Heart left ventricle (tissue), 16 donors: ENCODE measurements at places on chromosomes 3 and 15. TPM values are rescaled to one million over a fixed set of nuclear protein-coding genes. Genes with fewer than 3 reads are reported as not detected.

ZNF654 gene
- 11.4 TPM for total RNA-seq

BCHE gene
- 0.56 TPM for total RNA-seq

MKRN3 gene
- not detected for total RNA-seq

LRRIQ4 gene
- not detected for total RNA-seq

GOLGA6B gene
- not detected for total RNA-seq

MST1R gene
- 2.2 TPM for total RNA-seq

GOLGA6D gene
- total RNA-seq, result not detected

TMCO5A gene
- total RNA-seq, result not detected

GRCh38 chr15:25474251-25474650, 35.4 kb upstream of the UBE3A start:
- DNase-seq, result no peak

DNA sequence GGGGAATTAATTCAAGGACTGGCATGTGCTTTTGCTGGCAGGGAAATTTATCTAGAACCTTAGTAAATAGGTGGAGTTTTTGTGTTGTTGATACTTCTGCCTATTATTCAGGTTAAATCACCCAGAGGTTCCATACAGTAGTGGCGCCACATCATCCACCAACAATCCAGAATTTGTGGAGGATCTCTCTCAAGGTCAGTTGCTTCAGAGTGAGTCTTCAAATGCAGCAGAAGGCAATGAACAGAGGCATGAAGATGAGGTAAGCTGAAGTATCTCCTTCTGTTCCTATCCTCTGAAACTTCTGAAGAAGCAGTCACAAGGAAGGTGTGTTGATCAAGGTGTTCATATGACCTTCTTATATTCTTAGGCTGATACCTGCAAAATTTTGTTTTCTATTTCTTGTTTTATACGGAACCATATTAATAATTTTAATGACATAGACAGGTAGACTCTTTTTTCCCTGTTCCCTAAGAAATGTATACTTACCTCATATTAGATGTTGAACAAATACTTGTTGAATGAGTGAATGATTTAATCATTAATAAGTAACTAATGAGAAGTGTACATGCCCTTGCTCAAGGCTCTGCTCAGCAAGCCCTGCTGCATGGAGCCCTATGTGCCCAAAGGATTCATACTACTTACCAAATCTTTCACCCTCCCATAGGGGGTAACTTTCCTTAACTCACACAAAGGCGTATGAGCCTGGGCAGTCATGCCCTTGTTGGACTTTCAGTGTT, 43.6 kb downstream of the HMG20A start:
- DNase-seq, result no peak

DNA sequence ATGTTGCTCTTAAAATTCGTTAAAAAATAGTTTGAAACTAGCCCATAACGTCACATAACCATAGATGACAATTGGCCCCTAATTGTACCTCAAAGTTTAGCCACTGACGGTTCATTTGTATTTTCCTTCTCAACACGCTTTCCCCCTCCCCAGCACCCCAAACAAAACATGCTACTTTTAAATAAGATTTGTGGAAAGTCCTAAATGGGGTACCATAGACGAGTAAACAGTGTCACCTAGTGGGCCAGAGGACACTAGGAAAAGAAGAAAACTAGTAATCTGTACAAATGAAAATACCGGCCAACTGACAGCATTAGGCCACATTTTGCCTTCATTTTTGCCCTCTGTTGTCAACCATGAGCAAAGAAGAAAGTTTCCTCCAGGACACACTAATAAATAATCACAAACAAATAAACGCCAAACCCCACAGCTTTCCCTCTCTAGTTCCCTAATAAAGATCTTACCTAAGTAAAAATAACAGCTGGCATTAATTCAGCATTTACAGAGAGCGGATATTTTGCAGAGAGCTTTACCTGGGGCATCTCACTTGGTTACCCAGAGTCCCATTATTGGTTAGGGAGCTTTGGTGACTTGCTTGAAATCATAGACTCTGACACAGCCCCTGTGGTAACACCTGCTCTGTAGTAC, 175.1 kb upstream of the ATP11B start:
- no peak for DNase-seq

GRCh38 chr3:150763841-150764483, 993 bp upstream of the SIAH2 start:
- peak; percentile 81 for DNase-seq

DNA sequence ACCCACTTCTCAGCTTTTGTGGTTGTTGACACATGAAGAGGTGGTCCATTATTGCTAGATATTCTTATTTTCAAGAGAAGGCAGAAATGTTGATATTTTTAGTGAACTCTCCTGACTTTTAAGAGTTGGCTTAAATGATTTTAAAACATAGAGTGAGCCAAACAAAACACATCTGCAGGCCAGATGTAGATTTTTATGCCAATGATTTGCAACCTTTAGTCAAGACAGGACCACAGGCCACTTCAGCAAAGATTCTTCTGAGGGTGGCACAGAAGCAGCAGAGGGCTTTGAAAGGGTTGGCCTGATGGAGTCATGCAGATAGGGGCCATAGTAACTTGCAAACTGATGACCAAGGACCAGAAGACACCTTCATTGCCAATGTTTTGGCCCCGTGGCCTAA, 276.5 kb upstream of the P2RY1 start:
- DNase-seq, result no peak
